NCI-H524 (cell line): ENCODE measurements at places on chromosomes 5 and 9.

DNA sequence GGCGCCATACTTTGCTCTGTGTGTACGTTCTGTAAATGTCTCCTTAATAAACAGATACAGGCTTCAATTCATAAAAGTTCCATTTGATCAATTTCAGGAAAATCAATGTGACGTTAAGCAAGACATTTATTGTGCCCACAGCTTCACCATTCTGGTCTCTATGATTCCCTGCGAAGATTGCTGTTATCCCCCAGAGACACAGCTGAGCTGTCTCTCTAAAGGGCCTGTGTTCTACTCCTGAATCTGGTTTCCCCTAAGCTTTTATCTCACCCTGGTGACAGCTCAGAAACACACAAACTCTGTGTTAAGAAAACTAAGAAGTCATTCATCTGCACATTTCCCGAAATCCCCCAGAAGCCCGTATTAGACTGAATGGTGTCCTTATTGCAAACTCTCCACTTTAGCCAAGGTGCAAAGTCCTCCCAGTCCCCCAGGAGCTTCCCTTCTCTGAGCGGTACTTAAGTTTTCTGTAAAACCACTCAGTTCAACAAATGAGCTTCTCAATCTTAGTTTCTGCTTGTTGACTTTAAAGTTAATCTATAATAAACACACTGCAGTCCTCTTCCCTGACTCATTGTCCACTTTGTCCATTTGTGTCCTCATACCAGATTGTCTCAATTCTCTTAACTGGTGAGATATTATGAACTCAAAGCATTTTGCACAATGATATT lies 1.4 kb upstream of the C5orf15 start:
- no peak for DNase-seq

DNA sequence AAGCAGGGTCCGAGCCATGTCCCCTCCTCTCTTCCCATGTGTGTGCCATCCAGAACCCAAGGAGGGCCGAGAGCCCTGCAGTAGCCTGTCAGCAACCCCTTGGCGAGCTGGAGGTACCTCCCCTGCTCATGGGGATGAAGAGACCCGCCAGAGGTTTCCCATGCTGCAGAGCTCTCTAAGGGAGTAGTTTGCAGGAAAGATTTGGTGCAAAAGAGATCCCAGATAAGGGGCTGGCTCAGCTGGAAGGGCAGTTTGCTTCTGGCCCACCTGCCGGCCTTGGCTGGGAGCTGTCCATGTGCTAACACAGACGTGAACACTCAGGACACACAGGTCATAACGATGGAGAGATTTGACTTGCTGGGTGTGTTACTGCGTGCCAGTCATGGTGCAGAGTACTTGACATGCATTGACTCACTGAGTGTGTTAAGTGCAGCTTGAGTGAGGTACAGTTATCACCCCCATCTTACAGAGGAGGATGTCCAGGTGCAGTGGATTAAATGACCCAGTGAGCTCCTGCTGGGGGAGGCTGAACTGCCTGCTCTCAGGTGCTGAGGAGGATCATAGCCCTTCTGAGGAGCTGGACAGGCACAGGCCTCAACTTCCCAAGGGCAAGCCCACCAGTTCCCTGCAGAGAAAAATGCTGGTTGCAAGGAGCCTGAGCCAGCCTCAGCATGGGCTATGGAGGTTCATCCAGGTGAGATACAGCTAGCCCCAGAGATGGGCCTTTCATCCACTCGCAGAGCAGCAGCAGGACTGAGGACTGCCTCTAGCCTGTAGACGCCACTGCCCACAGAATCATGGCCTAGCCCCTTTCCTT lies 6.3 kb upstream of the SLC25A48 start:
- DNase-seq, result no peak

- DNase-seq, result no peak
Observed at GRCh38 chr5:54206580-54207229, 103.7 kb downstream of the ARL15 start.

GRCh38 chr5:65695896-65696295 lies 26.0 kb downstream of the SGTB start:
- no peak for DNase-seq

DNA sequence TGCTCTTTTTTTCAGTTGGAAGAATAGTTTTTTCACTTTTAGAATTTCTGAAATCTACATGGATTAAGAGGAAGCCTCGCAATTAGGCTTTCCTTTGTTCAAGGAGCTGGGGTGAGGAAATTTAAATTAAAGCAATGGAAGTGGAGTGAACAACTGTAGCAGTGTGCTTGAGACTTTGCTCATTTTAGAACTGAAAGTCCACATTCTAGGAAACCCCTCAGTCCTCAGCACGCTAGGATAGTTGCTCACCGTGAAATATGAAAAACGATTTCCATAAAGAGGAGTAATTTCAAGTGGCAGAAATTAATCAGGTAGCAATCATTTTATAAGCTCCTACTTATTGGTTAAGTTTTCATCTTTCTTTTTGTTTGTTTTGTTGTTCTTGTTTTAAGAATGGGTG lies 243.0 kb upstream of the ITGA1 start:
- no peak for DNase-seq

GRCh38 chr9:86022687-86023266 lies 76.6 kb downstream of the GOLM1 start:
- no peak for DNase-seq

DNA sequence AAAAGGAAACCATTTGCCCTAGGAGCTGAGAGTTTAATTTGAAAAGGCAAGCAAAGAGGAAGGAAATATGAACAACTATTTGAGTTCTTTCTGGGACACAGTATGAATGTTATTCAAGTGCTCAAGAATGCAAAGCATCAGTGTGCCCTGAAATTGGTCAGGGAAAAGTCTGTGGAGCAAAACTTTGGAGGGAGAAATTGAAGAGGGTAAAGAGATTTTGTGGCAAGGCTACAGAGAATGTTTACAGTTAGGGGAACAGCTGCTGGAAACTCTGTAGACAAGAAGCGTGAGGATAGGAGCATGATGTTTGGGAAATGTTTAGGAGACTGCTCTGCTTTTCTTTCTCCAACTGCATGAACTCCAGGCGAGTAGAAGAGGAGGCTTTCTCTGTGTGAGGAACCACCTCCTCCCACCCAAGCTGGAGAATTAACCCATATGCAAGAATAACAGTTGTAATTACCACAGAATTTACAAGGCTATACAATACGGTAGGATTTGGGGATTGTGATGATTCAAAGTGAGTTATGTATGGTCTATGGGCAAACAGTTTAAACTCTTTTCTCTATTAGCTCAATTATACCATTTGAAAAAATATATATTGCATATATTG lies 75.4 kb upstream of the IL7R start:
- DNase-seq, result no peak

DNA sequence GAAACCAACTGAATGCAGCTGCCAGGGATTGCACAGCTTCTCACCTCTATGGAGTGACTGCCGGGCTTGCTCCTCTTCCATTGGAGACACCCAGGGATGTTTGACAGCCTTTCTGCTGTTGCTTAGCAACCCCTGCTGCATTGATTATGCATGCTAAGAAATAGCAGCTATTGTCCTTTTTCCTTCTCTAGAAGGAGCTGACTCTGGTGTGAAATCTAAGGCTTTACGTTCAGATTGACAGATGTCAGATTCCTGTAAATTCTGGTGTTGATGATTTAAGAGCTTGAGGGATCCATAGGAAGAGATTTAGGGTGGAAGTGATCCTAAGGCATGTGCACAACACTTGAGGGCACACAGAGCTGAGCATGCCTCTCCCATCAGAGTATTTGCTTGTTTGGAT lies 267.7 kb downstream of the NTRK2 start:
- DNase-seq, result no peak

- DNase-seq, result no peak
Observed at GRCh38 chr5:43639566-43639965, 36.6 kb downstream of the NNT start.
